ENCODE measurements at places on chromosomes 5 and 9.
A peak's percentile ranks its signal among the peaks of the same experiment; 100 is the strongest.

DNA sequence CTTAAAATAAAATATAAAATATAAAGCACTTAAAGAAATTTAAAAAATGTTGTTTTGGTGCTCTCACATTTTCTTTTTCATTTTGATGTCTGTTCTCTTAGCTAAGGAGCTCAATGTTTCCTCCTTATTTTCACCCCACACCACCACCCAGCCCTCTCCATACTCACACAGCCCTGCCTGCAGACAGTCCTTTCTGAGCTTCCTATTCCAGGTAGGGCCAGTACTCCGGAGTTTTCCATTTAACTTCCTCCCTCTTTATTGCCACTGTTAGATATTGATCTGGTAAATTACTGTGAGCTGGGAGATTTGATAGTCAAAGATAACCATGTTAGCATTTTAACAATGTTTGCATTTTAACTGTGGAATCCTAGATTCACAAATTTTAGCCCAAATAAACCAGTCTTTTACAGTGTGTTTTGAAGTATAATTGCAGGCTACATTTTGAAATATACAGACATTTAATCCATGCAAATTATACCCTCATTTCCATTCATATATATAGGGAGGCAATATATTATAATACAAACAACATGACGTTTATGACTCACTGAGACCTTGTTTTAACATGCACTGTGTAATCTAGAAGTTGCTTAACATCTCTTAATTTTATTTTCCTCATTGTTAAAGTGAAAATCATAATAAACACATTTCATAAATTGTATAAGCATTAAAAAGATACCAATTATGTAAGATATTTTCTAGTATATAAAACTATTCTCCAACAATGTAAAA, 927.1 kb downstream of the NR2F1-AS1 start:
- DNase-seq = no peak

- DNase-seq = no peak
Measured at GRCh38 chr5:131581702-131582101, 53.3 kb downstream of the RAPGEF6 start.

GRCh38 chr5:73419465-73420390, 28.8 kb downstream of the FOXD1 start:
- peak; percentile 69 for DNase-seq

GRCh38 chr5:68848091-68848490, 245.7 kb upstream of the SLC30A5 start:
- DNase-seq = no peak

DNA sequence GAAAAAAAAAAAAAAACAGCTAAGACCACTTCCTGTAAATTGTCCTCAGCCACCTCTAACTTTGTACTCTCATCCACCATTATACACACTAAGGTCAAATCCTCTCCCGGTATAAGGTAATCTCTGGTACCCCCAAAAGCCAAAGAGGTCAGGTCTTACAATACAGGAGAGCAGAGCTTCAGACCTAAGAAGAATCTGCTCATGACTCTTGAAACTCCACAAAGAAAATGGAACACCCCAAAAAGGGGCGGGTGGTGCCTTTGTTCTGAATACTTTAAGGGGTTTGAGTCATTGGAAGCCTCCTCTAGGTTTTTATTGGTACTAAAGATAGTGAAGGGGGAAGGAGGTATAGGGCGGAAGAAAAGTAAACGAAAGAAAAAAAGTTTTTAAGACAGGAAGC, 69.8 kb downstream of the COL15A1 start:
- DNase-seq = no peak

- DNase-seq = peak; percentile 83
Measured at GRCh38 chr9:33287087-33287490, 3.2 kb upstream of the NFX1 start.

DNA sequence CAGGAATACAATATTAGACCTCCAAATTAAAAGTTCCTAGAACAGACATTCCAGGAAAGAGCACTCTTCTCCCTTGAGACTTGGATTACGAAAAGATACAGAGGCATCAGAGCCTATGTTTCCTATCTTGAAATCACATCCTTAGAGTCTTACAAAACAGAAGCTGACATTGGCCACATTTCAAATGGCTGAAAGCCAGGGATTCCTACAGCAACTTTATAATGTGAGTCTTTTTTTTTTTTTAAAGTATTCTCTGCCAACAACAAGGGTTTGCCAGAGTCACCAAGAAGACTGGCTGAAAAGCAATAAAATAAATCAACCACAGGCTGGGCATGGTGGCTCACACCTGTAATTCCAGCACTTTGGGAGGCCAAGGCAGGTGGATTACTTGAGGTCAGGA, 63.1 kb downstream of the TRPM6 start:
- peak; percentile 38 for DNase-seq

- DNase-seq = no peak
Measured at GRCh38 chr5:19880458-19880857, 107.5 kb downstream of the CDH18 start.

- DNase-seq = no peak
Measured at GRCh38 chr9:124947727-124948391, 7.0 kb upstream of the GOLGA1 start.

DNA sequence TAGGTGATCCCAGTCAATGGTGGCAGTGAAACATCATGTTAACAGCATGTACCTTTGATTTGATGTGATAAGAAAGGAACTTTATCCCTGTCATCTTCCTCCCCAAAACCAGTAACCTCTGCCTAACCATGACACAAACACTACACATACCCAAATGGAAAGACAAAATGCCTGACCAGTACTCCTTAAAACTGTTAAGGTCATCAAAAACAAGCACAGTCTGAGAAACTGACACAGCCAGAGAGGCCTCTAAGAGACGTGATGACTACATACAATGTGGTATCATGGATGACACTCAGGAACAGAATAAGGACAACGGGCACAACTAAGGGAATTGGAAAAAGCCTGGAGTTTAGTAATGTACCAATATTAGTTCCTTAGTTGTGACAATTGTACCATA, 3.9 kb upstream of the IL5 start:
- DNase-seq = no peak

DNA sequence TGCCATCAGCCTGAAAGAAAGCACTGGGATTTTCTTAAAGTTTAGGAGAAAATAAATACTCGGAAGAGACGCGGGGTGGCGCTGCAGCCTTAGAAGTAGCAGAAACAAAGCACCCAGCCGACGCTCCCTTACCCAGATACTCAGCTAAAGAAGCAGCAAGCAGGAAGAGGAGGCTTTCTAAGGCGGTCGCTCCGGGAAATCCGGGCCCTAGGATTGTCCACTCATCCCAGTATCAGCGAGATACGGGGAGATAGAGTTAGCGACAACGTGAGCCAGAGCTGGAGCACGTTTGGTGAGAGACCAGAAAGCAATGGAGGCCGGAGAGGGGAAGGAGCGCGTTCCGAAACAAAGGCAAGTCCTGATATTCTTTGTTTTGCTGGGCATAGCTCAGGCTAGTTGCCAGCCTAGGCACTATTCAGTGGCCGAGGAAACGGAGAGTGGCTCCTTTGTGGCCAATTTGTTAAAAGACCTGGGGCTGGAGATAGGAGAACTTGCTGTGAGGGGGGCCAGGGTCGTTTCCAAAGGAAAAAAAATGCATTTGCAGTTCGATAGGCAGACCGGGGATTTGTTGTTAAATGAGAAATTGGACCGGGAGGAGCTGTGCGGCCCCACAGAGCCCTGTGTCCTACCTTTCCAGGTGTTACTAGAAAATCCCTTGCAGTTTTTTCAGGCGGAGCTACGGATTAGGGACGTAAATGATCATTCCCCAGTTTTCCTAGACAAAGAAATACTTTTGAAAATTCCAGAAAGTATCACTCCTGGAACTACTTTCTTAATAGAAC, at the start of gene PCDHB2:
Gene PCDHB2 (plus strand): TSS at position 135 of the 782 bp plus-strand sequence. CDS start 176 bp downstream, at position 311.
- peak; percentile 16 for DNase-seq

GRCh38 chr5:40413743-40414142, 266.0 kb upstream of the PTGER4 start:
- peak; percentile 38 for DNase-seq

DNA sequence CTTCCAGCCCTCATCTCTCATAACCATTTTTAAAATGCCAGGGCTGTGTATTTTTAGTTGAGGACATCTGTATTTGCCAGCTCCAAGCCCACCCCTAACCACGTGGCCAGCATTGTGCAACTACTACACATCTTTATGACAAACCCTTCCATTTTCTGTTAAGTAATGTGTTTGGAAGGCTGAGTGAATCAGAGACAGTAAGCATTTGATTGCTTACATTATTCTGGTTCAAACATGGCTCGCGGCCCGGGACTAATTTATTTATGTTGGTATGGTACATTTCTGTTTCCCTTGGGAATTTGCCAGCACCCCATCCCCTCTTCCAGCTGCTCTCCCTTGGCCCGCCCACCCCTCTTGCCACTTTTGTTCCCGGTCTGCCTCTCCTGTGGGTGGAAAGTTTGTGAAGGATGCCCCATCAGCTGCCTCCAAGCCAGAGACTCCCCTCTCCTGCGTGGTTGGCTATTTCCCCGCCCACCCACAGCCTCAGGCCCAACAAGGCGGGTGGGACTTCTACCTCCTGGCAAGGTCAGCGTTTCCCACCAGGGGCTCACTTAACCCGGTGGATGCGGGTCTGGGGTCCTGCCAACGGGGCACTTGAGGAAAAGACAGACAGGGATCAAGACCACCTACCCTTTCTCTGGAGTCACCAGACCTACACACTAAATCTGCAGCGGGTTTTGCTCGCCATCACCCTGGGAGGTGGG, 162.2 kb downstream of the HSD17B3 start:
- peak; percentile 74 for DNase-seq
